Left ventricle myocardium superior (tissue), 1 donor: ENCODE measurements at places on chromosomes 12 and 14.

DNA sequence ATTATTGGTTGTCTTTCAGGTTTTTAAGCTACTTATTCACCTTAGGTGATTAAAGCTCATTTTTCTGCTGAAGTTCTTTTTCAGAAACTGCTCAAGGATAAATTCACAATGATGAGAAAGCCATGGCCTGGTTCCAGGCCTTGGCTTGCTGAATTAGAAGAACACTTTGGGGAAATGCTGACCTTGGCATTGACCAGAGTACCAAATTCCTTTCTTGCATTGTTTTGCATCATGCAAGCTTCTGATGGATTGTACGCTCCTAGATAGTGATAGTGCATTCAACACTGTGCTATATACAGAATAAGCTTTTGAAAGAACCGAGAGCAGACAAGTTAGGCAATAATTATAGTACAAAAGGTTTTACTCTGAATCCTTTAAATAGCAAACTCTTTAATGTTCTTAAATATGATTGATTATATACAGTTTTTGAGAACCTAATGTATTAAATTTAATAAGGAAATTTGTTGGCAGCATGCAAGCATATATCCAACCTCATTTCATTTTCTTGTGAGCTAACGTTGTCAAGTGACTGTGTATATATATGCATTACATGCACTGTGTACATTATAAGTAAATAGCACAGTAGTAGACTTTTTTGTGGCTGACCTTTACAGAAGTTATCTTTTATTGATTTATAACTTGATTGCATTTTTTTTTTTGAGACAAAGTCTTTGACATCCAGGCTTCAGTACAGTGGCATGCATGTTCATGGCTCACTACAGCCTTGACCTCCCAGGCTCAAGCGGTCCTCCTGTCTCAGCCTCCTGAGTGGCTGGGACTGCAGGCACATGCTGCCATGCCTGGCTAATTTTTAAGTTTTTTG, 99.2 kb downstream of the DIP2B start:
- DNase-seq: peak; percentile 42

DNA sequence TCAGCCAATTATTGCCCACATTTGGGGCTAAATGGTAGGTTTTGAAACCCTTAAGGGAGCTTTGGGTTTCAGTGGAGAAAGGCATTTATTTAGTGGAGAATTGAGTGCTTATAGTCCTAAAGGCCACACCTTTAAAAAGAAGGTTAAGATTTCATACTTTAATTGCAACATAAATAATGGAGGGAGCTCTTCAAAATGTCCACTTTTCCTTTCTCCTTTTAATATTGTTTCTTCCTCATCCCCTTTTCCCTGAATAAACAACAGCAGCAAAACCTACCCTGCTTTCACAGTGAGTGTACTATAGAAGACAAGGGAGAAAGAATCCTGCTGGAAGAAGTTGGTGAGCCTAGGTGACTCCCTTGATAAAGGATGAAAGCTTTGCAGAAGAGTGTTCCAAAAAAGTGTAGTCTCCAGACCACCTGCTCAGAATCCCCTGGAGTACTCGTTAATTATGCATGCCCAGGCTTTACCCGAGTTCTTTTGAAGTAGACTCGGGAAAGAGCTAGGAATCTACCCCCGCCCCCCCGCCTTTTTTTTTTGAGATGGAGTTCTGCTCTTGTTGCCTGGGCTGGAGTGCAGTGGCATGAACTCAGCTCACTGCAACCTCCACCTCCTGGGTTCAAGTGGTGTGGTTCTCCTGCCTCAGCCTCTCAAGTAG, 11.5 kb upstream of the EID3 start:
- no peak for DNase-seq

- DNase-seq: no peak
Observed at GRCh38 chr12:66152732-66153131, 17.1 kb downstream of the TMBIM4 start.

DNA sequence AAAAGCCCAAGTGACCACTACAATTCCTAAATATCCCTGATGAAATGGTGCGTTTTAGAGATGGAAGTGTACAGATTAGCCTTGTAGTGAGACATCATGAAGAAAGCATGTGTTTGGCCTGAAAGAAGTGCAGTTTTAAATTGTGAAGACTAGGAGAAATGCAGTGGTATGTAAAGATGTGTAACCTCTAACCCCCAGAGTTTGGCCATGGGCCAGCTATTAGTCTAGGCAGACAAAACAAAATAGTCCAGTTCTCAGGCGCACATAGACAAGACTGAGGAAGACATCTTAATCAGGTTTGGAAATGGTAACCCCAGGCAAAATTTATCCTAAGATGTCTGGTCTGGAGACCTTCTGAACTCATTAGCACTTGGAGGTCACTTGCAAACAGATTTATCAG, 23.4 kb downstream of the WBP11 start:
- DNase-seq: no peak

DNA sequence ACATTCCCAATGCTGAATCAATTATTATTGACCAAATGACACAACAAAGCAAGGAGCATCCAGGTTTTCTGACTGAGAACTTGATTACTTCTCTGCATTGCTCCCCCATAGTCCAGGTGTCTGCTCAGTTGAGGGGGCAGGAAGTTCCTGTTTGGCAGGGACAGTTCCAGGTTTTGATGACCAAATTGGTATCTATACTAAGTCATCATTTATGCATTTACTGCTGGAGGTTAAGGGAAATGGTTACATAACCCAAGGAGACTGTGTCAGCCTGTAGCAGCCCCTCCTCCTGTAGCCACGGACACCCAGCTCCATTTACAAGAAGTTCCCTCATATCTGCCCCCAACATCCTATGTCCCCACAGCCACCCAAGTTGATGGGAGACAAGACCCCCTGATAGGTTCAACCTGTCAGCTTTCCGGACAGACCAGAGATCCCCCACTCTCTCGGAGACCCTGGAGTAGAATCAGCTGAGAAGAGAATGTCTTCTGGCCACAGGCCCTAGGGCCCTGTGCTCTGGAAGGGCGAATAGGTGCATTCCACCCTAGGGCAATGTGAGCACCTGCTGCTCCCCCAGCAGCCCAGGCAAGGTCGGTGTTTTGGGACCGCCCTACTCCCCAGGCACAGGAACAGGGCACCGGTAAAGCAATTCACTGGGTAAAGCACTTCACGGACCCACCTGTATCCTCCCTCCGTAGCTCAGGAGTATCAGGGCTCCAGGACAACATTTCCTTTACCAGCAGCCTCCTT, 23.6 kb downstream of the IRF2BPL start:
- DNase-seq: no peak

DNA sequence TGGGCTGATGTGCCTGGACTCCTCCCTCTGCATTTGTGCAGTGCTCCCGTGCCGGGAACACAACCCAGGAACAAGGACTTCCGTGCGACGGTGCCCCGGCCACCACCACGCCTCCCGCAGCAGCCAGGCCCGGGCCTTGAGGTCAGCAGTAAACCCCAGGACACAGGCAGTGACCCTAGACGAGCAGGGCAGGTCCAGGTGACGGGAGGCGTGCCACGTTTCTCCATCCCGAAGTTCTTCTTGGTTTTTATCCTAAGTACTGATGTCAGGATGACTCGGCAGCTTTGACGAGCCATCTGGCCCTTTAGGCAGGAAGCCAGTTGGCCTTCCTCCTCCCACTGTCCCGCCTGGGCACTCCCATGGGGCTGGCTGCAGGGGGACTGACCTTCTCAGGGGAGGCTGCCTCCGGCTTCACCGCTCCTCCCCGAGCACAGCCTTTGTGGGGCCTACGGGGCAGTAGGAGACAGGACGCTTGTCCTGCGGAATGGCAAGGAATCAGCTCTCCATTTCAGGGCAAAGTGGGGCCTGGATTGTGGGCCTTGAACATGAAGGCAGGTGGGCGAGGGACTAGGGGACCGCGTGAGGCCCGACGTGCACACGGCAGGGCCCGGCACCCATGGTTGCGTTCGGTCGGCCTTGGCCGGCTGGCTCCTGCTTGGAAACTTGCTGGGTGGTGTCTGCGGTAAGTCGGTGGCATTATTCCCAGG, 94.1 kb downstream of the FBXL14 start:
- DNase-seq: peak; percentile 73
